ENCODE measurements at places on chromosomes 3 and 15.

- no peak for DNase-seq
Measured at GRCh38 chr3:188505151-188505550, 351.2 kb downstream of the LPP start.

DNA sequence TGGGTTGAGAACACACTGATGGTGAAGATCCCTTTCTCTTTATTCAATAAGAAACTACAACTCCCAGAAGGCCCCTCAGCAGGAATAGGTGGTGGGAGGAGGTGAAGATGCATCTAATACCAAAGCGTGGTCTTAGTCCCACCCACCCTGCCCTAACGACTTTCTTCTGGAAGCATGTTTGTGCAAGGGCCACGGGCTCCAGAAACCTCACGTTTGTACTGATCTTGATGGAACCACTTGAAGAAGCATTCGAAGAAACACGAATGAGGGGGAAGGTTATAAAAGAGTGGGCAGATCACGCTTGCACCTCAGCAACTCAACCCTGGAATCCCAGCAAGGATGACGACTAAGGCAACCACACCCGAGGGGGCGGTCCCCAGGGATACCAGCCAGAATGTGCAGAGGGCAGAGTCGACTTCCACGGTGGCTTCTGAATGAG is 10.6 kb upstream of the SLC25A36 start:
- no peak for DNase-seq

DNA sequence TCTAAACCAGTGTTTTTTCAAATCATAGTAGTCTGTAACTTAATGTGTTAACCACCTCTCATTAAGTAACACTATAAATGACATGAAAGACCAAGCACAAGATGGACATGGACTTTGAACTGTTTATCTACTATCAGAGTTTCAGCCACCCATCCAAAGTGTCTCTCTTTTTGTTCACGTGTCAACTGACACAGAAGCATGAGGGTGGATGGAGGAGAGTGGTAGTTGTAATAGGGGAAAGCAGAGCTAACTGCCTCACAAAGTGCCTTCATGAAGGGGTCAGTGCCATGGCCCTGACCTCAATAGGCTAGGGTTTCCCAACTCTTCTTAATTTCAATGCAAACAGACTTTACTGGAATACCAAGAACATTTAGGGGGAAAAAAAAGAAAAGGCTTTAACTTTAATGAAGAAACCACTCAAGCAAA is 32.1 kb upstream of the TRPM7 start:
- DNase-seq, result no peak

GRCh38 chr3:78015856-78016255 is 976.0 kb downstream of the ROBO2 start:
- no peak for DNase-seq

DNA sequence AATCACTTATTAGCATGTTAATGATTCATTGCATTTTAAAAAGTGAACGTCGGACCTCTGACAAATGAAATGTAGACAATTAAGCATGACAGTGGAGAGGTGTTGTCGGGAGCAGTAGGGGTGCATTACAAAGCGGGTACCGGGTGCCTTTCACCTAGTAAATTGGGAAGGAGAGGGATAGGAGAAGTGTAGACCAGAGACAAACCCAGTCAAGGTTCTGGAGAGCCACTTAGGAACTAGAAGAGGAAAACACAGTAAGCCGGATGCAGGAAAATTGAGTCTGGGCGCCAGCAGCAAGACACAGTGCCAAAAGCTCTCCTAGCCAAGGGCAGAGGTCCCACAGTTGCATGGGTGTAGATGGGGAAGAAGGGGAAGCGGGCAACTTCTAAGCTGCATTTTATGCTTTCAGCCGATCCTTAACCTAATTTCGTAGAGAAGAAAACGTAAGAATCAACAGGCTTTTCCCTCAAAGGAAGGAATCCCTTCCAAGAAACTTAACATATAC is 3.1 kb upstream of the CERS3 start:
- no peak for DNase-seq

DNA sequence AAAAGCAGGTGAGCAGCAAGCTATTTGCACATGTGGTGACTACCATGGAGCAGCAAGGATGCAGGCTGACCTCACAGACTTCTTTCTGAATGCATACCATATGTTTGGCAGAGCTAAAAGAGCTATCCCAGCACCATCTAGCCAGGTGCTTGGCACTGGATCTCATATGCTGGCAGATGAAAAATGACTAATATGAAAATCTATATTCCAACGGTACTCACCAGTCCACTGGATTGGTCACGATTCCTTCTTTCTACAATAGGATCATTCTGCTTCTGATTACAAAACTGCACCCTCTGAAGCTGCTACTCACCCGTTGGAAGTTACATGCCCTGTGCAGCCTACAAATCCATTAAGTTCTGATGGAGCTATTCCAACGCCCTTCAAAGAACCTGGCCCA is 714.3 kb upstream of the CFAP20DC start:
- DNase-seq, result no peak

DNA sequence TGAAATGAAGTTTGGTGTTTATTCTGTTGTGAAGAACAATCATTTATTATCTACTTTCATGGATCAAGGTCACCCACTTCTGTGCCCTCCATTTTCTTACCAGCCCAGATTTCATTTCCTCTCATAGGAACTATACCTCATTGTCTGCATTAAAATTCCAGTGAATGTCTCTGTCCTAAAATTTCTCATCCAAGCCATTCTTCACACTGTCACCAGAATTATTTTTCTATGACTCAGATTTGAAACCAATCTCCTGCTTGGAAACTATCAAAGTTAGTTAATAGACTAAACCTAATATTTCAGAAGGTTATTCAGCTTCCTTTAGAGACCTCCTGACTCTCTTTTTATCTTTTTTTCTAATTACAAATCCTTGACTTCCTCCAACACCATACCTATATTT is 364.1 kb upstream of the CBLB start:
- no peak for DNase-seq

DNA sequence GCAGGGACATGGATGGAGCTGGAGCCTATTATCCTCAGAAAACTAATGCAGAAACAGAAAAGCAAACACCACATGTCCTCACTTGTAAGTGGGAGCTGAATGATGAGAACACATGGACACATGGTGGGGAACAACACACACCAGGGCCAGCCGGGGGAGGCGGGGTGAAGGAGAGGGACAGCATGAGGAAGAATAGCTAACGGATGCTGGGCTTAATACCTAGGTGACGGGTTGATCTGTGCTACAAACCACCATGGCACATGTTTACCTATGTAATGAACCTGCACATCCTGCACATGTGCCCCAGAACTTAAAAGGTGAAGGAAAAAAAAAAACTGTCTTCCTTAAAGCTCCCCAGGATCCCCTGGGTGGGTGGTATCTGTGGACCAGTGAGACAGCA is 87.1 kb downstream of the ADAMTS17 start:
- DNase-seq, result no peak

DNA sequence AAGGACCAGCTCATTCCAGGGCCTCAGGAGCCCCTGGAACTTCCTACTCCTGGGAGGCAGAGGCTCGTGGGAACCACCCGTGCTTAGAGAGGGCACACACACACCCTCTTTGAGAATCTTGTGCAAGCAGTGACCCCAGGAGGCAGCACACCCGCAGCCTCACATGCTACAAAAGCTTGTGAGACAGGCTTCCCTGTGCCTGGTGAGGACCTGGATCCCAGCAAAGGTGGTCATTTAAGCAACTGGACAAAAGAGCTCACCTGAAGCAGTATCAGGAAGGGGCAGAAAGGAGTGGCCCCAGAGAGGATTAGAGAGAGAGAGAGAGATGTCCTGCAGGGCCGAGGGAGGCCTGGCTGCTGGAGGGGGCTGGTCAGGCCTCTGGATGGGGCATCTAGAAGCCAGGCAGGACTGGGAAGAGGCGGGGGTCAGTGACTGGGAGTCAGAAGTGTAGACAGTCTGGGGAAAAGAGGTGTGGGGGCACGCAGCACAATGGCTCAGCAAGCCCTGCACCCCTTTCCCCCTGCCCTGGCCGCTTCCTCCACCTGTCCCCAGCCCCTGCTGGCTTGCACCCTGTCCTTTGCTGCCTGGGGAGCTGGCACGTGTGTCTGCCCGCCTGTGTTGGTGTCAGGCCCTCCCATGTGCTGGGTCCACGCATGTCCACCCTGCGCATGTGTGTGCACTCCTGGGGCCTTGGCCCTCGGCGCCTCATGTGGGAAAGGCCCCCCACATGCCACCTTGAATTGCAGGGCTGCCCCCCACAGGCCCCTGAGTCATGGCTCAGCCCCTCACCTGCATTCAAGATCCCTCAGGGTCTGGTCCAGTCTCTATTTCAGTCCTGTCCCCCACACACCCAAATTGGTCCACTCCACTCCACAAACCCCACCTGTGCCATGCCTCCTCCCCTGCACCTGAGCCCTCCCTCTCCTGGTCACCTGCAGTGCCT is 36.9 kb downstream of the TSPAN3 start:
- no peak for DNase-seq

DNA sequence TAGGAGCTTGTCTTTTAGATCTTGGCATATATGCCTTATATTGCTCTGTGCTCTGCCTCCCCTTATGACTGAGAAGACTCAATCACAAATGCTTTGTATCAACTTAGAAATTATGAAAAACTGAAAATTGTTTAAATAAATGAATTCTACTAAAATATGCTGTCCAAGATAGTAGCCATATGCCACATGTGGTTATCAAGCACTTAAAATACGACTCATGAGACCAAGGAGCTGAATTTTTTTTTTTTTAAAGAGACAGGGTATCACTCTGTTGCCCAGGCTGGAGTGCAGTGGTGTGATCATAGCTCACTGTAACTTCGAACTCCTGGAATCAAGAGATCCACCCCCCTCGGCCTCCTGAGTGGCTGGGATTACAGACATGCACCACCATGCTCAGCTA is 118.3 kb downstream of the RFTN1 start:
- no peak for DNase-seq

DNA sequence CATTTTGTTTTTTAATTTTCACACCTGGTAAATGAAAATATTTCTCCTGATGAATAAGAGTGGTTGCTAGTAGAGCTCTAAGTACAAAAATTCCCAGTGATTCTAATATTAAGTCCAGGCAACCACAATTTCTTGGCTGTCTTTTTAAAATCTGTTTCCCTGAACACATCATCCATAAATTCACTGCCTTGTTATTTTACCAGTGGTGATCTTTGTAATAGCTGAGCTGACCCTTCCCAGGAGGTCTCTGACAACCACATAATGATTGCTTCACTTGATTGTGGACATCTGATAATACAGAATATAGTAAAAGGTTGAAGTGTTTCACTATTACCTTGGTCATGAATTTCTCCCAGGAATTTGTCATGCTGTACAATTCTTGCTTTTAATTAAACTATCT is 13.9 kb upstream of the TOP2B start:
- DNase-seq, result no peak

GRCh38 chr3:135755330-135756105 is 210.0 kb upstream of the PPP2R3A start:
- DNase-seq, result no peak

DNA sequence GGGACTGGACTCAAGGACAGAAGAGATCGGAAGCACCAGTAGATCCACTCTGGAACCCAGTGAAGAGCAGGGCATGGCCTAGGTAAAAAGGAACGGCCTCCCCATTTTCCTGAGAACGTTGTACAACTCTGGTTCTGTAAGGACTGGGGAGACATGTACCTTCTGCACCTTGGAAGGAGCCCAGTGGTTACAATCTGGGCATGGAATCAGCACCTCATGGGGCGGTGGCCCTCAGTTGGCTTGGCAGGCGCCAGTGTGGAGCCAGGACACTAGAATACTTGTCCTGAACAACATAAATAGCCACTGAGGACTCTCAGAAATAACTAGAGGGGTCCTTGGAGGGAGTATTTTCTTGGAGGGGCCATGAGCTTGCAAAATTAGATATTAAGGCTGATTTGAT is 25.6 kb downstream of the EAF1 start:
- DNase-seq, result no peak

DNA sequence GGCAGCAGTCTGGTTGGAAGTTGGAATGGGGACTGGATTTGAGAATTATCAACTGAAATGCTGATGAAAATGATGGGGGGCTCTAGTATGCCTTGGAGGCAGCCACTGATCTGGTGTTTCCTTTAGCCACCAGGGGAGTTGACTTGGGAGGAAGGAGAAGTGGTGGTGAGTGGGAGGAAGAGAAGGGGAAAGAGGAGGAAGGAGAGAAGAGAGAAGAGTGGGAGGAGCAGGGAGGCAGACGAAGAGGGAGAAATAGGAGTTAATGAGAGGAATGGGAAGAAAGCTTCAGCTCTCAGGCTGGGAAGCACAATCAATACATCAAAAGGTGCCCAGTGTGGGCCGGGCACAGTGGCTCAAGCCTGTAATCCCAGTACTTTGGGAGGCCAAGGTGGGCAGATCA is 23.3 kb upstream of the HCN4 start:
- DNase-seq, result no peak

DNA sequence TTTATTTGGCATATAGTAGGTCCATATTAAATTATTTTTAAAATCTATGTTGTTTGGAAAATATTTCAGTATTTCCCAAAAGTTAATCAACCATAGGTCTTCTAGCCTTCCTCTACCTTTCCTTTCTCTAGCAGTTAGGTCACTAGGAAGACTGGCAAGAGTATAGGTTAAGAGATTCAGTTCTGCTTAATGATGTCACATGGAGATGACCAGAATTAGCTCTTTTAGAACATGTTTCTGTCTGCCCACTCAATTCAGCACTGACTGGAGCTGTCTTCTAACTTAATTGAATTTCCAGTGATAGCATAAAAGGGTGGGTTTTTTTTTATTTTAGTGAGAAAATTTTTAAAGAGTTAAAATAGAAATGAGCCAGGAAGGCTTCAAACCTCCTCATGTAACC is 23.8 kb upstream of the ZBED2 start:
- no peak for DNase-seq

DNA sequence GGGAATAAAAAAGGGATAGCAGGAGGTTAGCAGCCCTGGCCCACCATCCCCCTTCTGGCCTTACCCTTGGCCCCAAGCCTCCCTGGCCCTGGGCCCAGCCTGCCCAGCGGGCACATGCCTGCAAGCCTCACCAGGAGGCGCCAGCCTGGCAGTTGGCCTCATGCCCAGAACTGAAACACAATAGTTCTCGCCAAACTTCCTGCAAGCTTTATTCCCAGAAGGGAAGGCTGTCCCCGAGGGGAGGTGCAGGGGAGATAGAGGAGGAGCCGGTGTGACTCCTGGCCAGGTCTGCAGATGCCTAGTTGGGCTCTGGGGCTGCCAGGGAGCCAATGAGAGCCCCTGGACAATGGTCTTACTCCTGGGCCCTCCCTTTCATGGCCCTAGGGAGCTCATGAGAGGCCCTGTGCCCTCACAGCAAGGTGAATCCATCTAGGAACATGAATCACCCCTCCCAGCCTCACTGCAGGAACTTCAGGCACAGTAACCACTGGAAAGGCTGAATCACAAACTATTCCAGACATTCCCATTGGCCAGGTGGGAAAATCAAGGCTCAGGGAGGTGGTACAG is 4.0 kb downstream of the CCDC33 start:
- DNase-seq, result no peak

DNA sequence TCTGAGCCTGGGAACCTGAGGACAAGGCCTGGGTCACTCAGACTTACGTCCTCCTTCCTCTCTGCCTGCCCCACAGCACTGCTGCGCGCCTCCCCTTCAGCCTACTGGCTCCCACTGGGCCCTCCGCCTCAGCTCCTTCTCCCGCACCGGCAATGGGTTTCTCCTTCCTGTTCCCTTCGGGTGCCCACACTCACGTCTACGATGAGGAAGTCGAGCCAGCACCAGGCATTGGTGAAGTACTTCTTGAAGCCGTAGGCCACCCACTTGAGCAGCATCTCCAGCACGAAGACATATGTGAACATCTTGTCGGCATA is 70.0 kb downstream of the EXOG start:
- DNase-seq, result no peak

- no peak for DNase-seq
Measured at GRCh38 chr3:38837358-38837757, 21.3 kb upstream of the SCN10A start.

- no peak for DNase-seq
Measured at GRCh38 chr3:112814266-112814665, 32.4 kb downstream of the CD200R1L start.

All from CD4-positive, alpha-beta T cell treated with Interleukin-4 for 4 hours (primary cell).